Kasumi-1 (cell line): ENCODE measurements at places on chromosomes 1 and 21.

DNA sequence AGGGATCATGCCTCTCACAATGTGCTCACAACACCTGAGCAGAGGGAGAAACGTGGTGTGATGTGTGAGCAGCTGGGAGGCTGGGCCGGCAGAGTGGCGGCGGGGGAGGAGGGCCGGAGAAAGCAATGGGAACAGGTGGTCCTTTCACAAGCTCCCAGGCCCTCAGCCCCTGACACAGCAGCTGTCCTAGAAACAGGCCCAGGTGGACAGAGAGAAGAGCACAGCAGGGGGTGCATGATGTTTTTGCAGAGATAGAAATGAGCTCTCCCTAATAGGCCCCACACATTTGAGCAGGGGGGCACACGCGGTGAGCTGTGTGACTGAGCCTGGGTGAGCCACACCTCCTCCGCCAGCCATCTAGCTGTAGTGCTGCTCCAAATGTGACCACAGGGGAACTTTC is 7.6 kb upstream of the RGS16 start:
- DNase-seq: no peak

GRCh38 chr21:43982489-43983078 is 29.5 kb upstream of the TRAPPC10 start:
- DNase-seq: no peak

DNA sequence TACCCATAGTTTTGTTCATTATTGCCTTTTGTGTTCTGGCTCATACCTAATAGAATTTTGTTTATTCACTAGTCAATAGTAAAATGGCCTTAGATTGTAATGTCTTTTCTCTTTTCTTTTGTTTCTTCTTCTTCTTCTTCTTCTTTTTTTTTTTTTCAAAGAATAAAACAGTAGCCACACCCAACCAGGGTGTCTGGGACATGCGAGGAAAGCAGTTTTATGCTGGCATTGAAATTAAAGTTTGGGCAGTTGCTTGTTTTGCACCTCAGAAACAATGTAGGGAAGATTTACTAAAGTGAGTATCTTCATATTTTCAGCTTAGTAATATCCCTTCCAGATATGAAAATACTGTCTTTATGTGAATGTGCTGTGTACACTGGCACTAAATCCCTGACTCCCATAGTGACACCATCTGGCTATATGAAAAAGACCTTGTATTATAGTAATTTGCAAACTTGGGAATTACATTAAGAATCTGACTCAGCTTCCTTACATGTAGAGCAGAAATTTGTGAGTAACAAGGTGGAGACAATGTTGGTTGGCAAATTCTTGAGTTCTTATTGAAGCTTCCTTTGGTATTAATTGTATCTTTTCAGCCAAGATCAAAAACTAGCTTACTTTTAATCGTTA is 24.6 kb downstream of the AGO4 start:
- no peak for DNase-seq

DNA sequence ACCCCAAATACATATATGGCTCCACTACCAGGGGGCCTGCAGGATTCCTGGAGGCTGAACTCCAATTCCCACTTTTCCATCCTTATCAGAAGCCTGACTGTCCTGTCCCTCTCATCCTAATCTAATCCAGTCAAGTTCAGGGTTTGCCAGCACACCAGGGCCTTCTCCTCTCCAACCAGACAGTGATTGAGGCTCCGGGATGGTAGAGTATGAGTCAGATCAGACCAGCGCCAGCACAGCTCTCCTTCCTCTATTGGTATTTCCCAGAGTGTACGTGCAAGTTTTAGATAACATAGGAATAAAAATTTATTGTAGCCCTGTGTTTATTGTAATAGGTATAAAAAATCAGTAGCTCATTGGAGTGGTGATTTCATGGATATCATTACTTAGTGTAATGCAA is 24.5 kb upstream of the RCSD1 start:
- no peak for DNase-seq

DNA sequence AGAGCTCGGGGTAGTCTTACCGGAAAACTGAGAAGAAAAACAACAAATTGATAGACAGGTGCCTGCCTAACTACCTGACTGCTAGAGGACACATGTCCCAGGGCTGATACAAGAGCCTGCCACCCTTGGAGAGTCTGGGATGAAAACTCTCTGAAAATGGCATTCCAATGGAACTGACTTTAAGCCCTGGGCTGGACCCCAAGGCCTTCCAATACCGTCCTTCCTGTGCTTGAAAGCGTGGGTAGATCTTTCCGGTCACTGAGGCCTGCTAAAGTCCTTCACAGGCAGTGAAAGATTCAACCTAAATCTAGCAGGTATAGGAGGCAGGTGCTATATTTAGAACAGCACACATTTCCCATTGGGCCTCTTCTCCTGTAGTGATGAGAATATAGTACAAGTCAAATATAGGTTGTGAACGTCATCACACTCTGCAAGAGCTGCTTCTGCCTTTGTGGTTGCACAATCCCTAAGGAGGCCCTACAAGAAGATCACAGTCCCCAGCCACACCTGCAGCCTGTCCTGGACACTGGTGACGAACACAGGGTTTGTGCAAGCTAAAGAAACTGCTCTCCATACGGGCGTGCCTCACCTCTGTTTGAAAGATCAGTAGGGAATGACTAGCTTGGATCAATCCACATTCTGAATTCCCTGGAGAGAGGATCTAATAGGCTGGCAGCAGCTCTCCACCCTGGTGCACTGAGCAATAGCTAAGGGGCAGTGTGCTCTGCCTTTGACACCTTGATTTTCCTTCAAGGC is 876 bp upstream of the CHML start:
- DNase-seq: no peak

DNA sequence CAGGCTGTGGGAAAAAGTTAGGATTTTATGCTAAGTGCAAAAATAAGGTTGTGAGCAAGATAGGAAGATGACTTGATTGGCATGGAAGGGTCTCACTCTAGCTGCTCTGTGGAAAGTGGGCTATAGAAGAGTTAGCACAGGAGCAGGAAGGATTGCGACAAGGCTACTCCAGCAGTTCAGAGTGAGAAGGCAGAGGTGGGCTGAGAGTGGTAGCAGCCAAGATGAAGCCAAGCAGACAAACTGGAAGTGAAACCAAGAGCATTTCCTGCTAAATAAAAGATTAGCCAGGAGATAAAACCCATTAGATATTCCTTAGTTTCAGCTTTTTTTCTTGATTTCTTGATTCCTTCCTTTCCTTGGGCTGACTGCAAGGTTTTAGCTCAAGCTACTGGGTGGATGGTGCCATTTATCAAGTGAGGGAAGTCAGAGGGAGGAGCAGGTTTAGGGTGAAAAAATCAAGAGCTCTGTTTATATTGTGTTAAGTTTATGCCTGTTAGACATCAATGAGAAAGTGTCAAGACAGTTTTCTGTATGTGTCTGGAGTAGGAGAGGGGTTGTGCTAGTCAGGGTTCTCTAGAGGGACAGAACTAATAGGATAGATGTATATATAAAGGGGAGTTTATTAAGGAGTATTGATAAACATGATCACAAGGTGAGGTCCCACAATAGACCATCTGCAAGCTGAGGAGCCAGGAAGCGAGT is 33.1 kb upstream of the ZNF644 start:
- DNase-seq: no peak

- DNase-seq: no peak
Observed at GRCh38 chr1:63693944-63694571, 79.8 kb upstream of the ROR1 start.

DNA sequence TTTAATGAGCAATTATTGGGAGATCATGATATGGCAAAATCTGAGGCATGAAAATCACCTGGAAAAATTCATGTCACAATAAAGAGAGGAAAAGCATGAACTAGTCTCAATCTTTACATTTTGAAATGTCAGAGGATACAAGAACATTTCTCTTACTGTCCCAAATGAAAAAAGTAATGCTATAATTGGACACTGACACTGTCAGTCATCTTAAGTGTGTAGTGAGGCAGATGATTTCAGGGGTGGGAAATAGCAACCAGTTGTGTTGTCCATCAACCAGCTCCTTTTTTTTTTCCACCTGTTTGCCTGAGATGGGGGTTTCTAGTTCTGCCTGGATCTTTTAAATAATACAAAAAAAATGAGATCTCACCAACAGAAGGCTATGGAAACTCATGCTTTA is 646.2 kb downstream of the KCNT2 start:
- DNase-seq: no peak

GRCh38 chr1:113565621-113566020 is 175.3 kb downstream of the MAGI3 start:
- no peak for DNase-seq

GRCh38 chr1:52534928-52535764 is 17.7 kb downstream of the TUT4 start:
- DNase-seq: no peak

DNA sequence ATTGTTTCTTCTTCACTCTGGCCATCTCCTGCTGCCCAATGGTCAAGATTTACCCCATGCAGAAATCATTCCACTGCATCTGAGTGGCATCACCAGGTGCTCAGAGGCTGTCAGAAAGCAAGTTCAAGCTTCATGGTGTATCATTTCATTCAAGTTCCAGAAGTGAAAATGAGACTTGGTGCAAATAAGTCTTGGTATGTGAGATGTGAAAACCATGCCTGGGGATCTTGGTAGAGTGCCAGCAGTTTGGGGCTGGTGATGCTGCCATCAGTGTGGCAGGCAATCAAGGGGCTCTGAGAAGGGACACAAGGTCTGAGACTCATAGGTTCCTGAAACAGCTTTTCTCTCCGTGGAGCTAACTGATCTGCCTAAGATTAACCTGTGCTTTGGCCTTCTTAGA is 52.0 kb downstream of the CD2 start:
- DNase-seq: no peak

DNA sequence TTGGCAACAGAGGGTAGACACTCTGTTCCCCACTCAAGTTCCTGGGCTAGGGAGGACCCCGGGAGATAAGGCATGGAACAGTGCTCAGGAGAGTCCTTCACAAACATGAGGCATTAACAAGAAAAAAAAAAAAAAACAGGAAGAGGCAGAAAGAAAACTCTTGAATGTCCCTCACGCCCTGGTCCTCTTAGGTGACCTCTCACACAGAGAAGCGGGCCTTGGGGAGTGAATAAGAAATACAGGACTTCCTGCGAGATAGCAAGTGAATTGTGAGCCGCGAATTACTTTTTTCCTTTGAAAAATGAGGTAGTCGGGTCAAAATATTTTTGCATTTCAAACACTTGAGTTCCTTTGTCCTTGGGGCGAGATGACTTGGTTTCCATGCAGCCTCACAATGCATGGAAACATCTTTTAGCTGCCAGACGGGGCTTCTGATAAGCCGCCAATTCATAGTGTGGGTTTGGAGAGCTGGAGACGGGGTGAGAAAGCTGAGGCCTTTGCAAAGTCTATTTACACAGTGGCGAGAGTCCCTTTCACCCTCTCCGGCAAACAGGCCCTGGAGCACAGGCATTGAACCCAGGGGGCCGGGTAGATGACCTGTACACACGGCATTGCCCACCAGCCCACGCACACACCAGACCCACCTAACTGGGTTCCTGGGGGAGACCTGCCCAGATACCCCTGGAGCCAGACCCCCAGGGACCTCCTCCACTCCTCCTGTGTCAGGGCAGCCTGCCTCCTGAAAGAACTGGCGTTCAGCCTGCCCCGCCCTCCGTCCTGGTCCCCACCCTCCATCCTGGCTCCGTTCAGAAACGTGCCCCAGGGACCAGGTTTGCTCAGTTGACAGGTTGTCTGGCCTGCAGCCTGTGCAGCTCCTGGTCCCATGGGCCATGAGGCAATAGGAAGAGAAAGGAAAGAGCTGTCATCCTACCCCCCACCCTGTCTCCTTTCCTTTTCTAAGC is 192.3 kb downstream of the PRDM16 start:
- no peak for DNase-seq

- DNase-seq: no peak
Observed at GRCh38 chr21:45475004-45475685, 67.1 kb downstream of the SLC19A1 start.

DNA sequence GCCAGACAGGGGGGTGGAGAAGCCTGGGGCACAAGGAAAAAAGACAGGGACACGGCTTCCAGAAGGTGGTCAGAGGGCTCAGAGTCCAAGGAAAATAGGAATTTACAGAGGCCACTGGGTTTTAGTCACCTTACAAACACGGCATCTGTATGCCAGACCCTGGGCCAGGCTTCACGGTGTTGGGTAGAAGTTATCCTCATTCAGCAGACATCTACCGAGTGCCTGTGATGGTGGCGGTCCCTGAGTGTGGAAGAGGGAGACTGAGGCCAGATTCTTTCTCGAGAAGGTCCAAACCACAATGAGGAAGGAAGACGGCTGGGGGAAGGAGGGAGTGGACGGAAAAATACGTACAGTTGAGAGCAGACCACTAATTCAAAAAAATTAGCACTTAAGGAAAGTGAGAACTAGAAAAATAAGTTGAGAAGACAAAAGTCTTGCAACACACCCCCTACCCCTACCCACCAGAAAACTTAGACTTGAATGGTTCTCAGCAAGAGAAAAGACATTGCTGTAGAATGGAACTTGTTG is 864 bp upstream of the BTG2 start:
- DNase-seq: no peak

DNA sequence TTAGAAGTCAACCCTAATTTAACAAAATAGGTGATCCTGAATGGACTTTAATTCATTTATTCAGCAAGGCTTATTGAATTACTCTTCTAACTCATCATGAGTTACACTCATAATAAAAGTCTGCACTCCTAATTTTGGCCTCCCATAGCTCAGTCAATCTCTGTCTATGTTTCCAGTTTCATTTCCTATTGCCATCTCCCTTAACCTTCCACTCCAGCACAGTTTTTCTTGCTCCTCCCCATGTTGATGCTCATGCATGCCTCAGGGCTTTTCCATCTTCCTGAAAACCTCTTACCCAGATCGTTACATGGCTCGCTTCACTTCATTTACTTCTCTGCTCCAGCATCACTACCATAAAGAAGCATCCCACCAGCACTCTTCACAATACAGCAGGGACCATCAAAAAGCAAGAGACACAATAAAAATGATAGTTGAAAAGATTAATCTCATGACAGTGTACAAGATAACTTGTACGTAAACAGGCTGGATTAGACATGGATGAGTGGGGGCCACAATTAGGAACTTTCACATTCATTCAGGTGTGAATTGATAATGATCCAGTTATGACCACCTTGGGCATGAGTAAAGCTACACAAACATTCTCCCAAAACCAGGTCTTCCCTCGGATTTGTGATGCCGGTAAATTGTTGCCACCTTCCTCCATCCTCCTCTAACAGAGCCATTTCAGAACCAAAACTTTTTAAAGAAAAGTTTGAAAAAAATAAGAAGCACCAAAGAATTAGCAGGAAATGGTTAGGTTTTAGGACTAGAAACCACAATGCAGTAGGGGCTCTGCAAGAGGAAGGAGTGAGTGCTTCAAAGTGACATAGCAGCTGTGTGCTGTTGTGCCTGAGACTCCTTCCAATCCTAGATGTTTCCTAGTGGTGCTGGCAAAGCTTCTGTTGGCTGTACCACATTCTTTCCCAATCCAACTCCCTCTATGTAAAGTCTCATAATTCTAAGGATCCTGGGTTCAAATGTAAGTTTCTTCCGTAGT is 89.8 kb downstream of the OLFML2B start:
- DNase-seq: peak; percentile 85

- no peak for DNase-seq
Observed at GRCh38 chr1:79264285-79264684, 257.8 kb upstream of the ADGRL4 start.

DNA sequence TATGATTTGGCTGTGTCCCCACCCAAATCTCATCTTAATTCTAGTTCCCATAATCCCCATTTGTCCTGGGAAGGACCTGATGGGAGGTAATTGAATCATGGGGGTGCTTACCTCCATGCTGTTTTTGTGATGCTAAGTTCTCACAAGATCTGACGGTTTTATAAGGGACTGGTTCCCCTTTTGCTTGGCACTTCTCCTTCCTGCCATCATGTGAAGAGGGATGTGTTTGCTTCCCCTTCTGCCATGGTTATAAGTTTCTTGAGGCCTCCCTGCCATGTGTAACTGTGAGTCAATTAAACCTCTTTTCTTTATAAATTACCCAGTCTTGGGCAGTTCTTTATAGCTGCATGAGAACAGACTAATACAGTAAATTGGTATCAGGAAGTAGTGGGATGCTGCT is 114.1 kb downstream of the ZNF648 start:
- peak; percentile 10 for DNase-seq
